Heart left ventricle (tissue), 16 donors: ENCODE measurements at places on chromosomes 13 and 19. TPM values are rescaled to one million over a fixed set of nuclear protein-coding genes. Genes with fewer than 3 reads are reported as not detected.

DNA sequence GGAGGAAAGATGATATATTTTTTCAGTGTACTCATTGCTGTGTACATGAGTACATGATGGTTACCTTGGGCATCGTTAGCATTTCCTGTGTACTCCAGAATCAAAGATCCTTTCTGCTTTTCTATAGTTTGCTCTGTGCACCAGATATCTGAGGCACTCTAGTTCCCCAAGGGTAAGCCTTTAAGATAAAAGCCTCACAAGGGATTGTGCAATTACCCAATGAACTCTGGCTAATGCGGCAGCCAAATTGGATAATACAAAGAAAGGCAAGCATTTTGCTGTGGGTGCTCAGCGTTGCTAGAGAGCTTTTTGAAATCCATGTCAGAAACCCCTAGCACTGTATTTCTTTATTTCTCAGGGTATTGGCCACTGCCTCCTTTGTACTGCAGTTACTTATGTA, 2.9 kb downstream of the CYSLTR2 start:
- no peak for DNase-seq

The ZNF417 gene
- 9.1 TPM for total RNA-seq

The FFAR1 gene
- total RNA-seq = not detected

GRCh38 chr19:8515317-8515716, 1.4 kb upstream of the ZNF414 start:
- peak; percentile 40 for DNase-seq

GRCh38 chr19:2754659-2755447, 15.0 kb upstream of the SLC39A3 start:
- no peak for DNase-seq

DNA sequence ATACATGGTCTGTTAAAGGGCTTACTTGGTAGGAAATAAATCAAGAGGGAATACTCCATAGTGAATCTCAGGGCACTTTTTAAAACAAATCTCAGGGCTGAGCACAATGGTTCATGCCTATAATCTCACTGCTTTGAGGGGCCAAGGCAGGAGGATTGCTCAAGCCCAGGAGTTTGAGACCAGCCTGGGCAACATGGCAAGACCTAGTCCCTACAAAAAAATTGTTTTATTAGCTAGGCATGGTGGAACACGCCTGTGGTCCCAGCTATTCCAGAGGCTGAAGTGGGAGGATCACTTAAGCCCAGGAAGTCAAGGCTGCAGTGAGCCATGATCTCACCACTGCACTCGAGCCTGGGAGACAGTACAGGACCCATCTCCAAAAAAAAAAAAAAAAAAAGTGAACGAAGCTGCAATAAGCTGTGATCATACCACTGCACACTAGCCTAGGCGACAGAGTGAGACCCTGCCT, 25.2 kb downstream of the ABCC4 start:
- no peak for DNase-seq

- DNase-seq = no peak
These were observed 22.9 kb downstream of the CCL25 start for GRCh38 chr19:8075158-8076074.

DNA sequence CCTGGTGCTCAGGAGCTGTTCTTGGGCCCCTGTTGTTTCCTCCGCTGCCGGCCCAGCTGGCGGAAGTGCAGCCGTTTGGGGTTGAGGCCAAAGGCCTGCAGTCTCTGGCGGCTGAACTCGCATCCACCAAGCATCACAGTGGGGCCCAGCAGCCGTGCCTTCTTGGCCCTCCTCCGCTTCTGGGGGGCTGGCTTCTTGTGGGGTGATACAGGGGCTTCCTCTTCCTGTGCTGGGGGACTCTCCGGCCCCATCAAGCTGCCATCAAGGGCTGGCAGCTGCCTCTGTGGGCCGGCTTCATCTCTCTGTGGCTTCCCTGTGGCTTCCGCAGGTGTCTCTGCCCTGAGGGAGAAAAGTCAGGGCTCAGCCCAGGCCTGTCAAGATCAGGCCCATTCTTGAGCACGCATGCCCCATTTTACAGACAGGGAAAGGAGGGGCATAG, 10.3 kb downstream of the ATG4D start:
- DNase-seq = no peak

The PEAK3 gene
- 1.6 TPM for total RNA-seq
